ENCODE measurements at places on chromosomes 12 and 14.

GRCh38 chr12:54016478-54016964, 7.7 kb downstream of the HOXC8 start:
- DNase-seq: peak; percentile 95

- DNase-seq: no peak
Measured at GRCh38 chr12:89245090-89245489, 107.2 kb downstream of the DUSP6 start.

- no peak for DNase-seq
Measured at GRCh38 chr12:885701-886100, 63.8 kb downstream of the RAD52 start.

DNA sequence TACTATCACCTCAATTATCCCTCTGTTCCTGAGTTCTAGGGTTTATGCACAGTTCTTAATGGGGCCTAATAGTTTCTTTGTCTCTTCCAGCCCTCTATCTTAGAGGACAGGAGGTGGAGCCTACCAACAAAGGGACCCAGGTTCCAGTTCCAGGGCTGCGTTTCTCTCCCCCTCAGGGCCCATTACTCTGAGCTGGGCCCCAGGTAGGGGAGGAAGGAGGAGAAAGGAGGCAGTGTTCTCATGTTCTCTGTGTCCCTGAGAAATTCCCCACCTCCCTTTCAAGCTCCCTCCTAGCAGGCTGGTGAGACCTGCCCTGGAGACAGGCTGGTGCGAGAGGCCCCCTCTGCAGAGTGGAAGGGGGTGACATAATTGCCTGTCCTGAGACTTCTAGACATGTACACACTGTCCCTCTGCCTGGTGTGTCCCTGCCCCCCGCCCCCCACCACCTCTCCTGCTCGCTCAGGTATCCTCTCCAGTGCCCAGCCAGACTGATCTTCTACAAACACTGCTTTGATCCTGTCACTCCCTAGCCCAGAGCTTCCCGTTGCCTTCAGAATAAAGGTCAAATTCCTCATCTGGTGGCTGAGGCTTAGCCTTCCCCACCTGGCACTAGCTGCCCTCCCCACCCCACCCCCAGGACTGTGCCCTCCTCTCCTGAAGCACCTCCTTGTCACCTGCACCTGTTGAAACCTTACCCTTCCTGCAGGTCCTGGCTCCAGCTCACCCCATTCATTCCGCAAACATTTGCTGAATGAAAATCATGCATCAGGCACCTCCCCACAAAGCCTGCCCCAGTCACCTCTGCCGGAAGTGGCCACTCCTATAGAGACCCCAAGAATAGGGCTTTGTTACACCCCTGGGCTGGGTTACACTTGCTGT, 21.1 kb upstream of the KRT8 start:
- DNase-seq: peak; percentile 90

DNA sequence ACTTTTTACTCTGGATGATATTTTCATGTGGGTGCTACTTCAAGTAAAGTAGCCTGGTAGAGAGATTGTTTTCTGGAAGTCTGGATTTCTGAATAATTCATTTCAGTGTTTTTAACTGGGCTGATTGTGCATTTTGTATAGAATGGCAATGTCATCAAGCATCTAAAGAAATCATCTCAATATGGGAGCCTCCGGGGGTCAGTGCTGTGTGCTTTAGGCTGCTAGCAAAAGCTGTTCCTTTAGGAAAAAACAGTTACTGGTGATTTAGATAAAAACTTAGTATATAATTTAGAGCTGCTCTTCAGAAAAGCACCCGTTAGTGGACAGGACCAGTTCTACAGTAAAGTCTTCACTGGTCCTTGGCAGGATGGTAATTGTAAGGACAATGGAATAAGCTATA, 5.1 kb downstream of the UBE3B start:
- no peak for DNase-seq

GRCh38 chr12:11978726-11979384, 91.9 kb upstream of the BCL2L14 start:
- no peak for DNase-seq

- DNase-seq: no peak
Measured at GRCh38 chr14:104443391-104444158, 136.0 kb upstream of the C14orf180 start.

GRCh38 chr14:78292003-78292402, 121.8 kb downstream of the NRXN3 start:
- DNase-seq: peak; percentile 87

DNA sequence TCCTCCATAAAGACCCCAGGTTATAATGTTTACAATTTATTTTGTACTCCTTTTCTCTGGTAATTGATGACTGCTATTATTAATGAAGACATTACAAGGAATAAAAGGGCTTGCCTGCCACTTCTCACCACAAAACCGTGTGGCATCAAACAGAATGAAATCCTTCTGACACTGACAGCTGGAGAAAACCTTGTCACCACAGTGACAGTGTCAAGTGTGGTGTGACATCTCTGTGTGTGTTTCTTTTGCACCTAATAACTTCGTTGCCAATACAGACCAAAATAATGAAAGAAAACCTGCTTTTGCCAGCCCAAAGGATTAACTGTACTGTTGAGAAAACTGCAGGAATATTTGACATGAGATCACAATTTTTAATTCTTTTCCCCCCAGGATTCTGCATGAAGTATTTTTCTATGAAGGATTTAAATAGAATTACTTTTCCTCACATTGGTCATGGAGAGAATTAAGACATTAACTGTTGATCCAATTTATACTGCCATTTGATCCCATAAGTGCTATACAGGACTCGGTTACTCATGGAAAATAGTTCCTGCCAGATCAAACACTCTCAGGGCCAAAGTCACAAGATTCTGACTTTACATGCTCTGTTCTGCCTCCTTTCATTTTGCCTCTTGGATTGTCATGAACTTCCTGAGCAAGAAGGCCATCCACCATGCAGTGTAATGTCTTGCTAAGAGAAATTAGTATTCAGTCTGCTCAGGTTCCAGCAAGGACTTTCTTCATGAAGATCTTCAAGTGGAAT, 60.4 kb upstream of the IFNG-AS1 start:
- DNase-seq: no peak

- DNase-seq: no peak
Measured at GRCh38 chr12:51351913-51352532, 5.5 kb upstream of the CELA1 start.

DNA sequence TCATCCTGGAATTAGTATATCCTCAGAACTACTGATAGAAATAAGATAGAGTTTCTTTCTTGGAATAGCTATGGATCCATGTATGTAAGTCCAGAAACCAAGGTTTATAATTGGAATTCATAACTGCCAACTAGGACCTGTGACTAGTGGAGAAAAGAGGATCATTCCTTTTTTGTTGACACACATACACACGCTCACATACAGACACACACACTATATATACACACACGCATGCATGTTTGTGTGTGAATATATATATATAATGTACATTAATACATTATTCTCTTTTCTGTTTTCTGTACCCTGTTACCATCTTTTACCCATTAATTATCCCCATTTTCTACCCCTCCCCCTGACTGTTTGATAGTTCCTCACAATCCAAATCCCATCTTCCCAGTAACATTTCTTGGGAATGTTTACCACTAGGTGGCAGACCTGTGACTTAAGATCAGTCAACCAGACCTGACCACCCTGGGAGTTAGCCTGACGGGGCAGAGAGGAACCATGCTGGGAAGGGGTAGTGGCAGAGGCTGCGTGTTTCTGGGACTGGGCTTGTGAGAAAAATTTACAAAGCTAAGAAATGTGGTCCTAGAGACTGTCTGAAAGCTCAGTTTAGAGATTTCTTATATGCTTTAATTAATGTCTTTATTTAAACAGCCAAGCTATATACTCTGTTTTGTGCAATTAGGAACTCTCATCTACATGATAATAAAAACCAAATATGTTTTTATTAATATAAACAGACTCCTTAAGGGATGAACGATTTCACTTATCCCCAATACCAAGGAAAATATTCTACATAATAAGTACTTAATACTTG, 308.0 kb downstream of the PPFIA2 start:
- DNase-seq: peak; percentile 79

DNA sequence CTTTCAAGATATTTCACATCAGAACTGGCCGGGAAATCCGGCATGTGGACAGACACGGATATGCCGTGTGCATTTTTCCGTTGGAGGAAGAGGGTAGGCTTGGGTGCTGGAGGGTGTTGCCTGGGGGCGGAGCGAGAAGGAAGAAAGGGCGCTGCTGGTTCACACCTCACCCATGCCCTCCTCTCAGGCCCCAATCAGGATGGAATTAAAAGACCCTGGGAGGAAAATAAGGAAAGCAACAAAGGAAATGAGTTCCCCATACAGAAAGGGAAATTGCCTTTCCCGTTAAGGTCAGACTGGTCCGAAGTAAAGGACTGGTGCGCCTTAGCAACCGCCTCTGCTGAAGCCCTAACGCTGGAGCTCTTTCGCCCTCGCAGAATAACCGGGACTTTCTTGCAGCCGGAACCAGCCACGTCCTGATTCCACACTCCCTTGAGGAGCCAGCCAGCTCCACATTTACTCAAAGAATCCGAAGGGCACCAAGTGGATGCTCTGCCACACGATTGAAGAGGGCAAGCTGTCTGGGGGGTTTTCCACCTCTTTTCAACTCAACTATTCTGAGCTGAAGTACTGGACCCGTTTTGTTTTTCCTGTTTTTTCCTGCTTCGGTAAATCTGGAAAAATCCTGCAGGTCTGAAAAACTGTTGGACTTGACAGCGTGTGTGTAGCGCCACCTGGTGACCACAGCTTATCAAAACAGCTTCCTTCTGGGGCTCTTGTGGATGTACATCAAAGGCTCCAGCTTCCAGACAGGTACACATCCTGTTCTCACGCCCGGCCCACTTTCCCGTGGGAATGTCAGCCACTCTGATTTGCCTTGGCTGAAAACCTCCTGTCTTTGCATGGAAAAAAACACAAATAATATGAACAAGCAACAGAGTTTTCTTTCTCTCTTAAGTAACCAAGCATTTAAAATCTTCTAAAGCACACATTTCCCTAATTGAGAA, 37.6 kb upstream of the BCL2L14 start:
- DNase-seq: peak; percentile 93

Measured in NCI-H526 (cell line).